ENCODE measurements at places on chromosomes 1 and 21.

DNA sequence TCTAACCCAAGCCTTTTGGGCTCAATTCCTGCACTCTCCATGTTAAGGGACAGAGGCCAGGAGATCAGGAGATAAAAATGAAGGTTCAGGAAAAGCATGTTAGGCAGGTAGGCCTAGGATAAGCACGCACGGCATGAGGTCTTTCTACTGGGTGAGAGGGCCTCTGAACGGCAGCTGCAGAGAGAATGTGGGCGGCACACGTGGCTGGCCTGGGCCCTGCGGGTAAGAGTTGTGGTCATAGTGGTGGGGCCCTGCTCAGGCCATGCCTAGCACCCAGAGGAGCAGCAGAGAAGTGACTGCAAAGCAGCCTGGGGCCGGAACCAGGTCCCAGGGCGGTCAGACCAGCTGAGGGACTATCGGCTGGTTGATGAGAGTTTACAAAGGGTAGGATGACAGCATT, 7.5 kb upstream of the FOXO6 start:
- no peak for DNase-seq

DNA sequence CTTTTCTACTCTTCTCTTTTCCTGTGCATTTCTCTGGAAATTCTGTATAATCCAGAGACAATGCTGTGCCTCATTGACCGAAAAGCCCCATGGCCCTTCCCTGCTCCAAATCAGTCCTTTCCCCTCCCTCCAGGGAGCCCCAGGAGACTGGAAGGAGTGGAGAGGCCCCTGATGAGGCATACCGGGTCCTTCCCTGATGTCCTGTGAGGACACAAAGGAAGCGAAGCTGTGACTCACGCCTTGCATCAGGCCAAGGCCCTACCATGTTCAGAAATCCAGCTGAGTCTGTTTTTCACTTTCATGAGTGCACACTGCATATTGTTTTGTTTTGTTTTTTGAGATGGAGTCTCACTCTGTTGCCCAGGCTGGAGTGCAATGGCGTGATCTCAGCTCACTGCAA, 38.7 kb upstream of the BECN2 start:
- DNase-seq, result no peak

GRCh38 chr1:227745568-227746265, 10.5 kb downstream of the SNAP47 start:
- DNase-seq, result no peak

- no peak for DNase-seq
These were observed 63.7 kb upstream of the AJAP1 start for GRCh38 chr1:4590756-4591155.

- DNase-seq, result no peak
These were observed 59.1 kb downstream of the ITPKB start for GRCh38 chr1:226679853-226680516.

DNA sequence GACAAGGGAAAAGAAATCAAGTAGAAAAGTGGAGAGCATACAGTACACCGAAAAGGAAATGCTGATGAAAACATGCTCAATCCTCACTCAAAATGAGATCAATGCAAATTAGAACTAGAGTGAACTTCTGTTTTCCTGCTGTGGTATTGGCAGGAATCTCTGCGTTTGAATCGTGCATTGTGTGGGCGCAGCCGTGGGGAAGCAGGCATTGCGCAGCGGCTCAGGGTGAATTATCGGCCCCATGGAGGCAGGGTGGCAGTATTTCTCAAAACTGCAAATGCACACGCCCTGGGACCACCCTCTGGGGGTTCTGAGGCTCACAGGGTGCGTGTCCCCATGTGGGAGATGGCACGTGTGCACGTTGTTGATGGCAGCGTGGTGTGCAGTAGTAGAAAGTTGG, 140.6 kb downstream of the PEX14 start:
- DNase-seq, result no peak

DNA sequence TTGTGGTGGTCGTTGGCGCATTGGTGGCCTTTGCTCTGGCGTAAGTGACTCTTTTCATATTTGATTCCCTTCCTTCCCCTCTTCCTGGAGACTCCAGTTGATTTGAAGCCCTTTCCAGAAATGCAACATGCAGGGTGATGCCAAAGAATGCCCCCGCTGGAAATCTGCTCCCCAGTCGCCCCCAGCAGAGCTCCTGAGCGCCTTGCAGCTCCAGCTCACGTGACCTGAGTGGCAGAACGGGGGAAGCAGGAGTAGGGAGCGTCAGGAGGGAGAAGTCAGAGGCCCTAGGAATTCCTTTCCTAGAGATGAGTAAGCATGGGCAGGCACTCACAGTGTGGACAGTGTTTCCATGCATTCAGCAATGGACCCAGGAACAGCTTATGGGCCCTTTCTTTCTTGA, 255.9 kb downstream of the CACNA1E start:
- DNase-seq, result no peak

GRCh38 chr1:71881611-71882010, 400.7 kb downstream of the NEGR1 start:
- no peak for DNase-seq

DNA sequence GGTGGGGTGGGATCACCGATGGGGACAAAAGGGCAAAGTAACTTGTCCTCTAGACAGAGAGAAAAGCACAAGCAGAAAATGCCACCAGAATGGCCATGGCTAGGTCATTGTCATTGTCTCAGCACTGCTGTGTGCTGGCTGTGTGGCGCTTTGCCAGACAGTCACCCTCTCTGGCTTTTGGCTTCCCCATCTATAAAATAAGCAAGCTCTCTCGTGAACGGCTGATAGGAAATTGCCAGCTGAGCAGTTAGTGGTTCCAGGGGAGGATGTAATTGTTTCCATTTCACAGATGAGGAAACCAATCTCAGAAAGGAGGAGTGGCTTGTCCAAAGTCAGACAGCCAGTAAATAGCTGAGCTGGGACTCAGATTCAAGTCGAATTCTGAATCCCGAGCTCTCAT, 32.5 kb downstream of the PADI2 start:
- no peak for DNase-seq

DNA sequence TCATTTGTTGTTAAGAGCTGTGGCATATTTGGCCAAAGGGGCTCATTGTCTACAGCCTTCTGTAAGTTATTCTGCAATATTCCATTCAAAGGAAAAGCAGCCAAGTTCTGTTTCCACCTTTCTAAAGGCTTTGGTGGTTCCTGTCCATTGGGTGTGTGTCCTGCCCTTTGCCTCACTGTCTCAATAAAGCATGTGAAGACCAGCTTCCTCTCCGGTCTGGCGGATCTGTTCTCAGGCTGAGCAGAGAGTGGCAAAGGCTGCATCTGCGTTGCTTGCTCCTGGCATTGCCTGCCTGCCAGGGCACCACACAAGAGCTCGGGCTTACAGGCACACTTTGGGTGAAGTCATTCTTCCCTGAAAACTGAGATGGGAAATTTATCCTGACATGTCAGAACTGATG, 34.9 kb downstream of the ST6GALNAC3 start:
- no peak for DNase-seq

DNA sequence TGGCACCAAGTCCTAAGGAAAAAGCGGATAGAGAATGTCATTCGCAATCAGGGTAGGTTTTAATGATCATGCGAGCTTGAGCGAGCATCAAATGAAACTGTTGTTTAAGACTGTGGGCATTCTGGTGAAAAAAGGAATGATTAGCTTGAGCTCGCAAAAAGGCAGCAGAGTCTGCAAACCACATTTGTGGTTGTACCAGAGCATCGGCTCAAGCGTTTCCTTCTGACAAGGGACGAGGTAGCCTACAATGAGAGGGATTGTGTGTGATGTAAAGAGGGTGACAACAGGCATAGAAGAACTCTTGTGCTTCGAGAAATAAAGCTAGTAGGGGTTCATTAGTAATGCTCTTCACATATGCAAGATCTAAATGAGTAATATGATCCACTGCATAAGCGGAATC, 11.1 kb upstream of the CD48 start:
- DNase-seq, result no peak

GRCh38 chr1:6259491-6260362, 1.2 kb downstream of the GPR153 start:
- DNase-seq, result no peak

GRCh38 chr1:27519331-27520258, 29.6 kb upstream of the WASF2 start:
- no peak for DNase-seq

GRCh38 chr1:82598812-82599211, 798.1 kb downstream of the ADGRL2 start:
- no peak for DNase-seq

GRCh38 chr1:1035291-1035943, 15.5 kb downstream of the AGRN start:
- DNase-seq, result no peak

DNA sequence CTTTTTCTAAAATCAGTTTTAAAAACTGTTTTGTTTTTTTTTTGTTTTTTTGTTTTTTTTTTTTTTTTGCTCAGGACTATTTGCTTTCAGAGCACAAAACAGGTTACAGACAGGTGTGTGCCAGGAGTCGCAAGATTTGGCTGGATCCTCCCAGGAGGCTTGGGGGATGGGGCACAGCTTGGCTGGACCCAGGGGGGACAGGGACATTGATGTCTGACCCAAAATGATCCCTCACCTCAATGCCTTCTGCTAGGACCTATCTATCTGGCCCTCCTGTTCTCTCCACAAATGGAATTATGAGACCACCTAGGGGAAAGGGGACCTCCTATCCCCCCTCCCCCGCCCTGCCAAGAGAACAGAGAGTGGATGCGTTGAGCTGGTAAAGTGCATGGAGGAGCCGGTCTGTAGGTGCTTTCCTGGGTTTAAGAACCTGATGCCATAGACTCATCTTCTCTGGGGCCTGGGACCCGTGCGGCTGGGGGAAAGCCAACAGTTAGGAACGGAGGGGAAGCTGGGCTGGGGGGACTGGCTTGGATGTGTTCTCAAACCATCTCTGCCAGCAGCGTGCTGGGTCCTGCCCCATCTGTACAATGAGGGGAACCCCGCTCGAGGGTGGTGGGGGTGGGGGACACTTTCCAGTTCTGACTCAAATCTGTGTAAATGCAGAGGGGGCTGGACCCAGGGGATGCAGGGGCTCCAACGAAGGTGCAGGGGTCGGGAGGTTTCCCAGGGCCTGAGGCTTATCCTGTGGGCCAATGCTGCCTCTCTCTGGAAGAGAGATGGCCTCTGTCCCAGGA, 28.9 kb downstream of the RUNX3 start:
- DNase-seq, result no peak

DNA sequence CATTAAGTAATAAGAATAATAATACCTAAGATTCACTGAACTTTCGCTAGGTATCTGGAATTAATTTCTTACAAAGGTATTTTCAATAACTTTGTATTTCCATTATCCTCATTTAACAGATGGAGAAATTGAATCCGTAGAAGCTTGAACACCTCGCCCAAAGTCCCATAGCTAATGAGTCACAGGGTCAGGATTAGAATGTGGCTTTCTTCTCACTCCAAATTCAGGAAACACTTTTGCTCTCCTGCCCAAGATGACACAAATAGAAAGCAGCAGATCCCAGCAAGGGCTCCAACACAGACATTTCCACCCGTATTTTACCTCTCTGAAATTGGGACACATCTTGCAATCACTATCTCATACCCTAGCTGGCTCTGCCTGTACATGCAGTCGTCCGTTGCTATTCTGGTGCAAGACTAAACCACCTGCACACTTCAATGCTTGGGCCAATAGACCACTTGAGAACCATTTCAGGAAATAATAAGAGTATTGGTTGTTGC, 125.9 kb upstream of the GREM2 start:
- DNase-seq, result no peak

DNA sequence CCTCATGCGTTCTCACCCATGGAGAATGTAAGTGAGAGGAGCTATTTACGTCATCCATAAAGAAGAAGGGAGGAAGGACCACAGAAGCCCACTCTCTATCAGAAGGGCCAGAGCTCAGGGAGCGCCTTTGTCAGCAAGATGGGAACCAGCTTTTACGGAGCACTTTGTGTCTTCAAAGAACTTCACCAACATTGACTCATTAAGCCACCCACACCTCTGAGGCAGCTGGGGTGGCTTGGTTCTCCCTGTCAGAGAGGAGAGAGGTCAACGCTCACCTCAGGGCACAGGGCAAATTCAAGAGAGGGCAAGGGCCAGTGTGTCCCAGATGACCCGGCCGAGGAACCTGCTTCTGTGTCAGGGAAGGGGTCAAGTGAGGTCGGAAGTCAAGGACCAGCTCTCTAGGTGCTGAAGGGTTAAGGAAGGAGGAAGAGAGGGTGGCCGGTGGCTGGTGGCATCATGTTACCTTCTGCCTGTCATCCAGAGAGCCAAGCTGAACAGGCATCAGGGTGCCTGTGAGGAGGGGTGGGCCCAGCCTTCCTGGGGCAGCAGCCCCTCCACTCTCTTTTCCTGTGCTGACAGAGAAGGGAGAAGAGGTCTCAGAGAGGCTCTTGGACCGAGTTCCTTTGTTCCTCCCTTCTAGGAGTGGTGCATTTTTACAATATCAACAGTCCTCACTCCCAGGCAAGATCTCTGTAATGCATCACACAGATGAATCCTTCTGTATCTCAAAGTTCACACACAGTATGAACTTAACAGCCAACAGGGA, 109.0 kb downstream of the ETS2 start:
- DNase-seq, result peak; percentile 53

- DNase-seq, result no peak
These were observed 52.8 kb downstream of the SDC3 start for GRCh38 chr1:30855686-30856259.

DNA sequence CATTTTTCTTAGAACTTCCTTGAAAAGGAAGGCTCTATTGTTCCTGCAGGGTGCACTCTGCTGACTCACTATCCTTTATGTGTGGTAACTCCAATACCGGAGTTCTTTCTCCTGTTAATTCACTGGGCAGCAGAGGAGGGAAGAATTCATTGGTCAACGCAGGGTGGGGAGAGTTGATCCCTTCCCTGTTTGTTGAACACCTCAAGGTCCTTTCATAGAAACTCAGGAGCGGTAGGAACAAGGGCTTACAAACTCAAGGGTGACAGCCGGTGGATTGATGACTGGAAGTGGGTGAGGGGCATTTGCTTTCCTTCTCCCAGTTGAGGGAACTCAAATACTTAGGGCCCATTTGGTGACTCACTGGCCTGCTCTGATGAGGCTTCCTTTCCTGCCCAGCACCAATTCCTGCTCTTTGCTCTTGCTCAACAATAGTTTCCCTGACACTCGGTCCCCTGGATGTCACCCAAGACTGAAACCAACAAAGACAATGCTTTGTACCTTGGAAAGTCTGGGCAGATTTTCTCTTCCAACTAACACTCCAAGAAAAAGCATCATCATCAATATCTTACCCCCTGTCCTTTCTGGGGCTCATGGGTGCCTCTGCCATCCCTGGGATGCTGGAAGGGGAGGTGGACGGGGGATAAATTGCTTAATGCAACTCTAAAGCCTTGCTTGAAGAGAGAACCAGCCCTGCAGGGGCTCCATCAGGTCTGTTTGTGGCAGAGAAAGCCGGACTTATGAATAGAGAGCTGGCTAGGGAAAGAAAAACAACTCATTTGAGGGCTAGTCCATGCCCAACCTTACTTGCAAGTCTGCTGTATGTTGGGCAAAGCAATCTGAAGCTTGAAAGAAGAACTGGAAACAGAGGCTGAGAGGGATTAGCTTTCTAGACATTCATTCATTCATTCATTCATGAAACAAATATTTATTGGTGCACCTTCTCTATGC, 9.3 kb downstream of the SLC26A9 start:
- DNase-seq, result no peak

All from NCI-H187 treated with DMSO at 0.1 percent for 48 hours (cell line).